Esophagus mucosa (tissue), 1 donor: ENCODE measurements at places on chromosomes 7 and 10. TPM values are rescaled to one million over a fixed set of nuclear protein-coding genes. Genes with fewer than 3 reads are reported as not detected.

Gene VAX1
- 0.12 TPM for total RNA-seq

Gene PNLIPRP1
- not detected for total RNA-seq

Gene PRRT4
- 1.3 TPM for total RNA-seq

Gene CCDC3
- 4.3 TPM for total RNA-seq

Gene HOXA9
- 1.7 TPM for total RNA-seq

Gene RHOBTB1
- total RNA-seq, result 0.76 TPM

Gene CRHR2
- not detected for total RNA-seq

Gene ACHE
- total RNA-seq, result 0.44 TPM

Gene FGF8
- total RNA-seq, result not detected

Gene GPR146
- total RNA-seq, result 2.3 TPM

GRCh38 chr10:133278577-133279265, 2.1 kb upstream of the ADAM8 start:
- ATAC-seq, result peak; percentile 58

- peak; percentile 41 for ATAC-seq
Measured at GRCh38 chr7:55110993-55111361, 92.2 kb downstream of the EGFR start.

DNA sequence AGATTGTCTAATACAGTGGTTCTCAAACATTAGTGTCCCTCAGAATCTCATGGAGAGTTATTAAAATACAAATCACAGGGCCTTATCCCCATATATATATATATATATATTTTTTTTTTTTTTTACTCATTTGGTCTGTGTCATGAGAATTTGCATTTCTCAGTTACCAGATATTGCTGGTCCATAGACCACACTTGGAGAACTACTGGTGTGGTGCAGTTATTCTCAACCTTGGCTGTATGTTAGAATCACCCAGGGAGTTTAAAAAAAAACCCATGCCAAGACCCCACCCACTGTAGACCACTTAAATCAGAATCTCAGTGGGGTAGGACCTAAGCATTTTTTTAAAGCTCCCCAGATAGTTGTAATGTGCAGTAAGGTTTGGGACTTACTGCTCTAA, 179.9 kb downstream of the AUTS2 start:
- ATAC-seq, result no peak

GRCh38 chr7:127844165-127844564, 187.1 kb downstream of the LRRC4 start:
- no peak for ATAC-seq

DNA sequence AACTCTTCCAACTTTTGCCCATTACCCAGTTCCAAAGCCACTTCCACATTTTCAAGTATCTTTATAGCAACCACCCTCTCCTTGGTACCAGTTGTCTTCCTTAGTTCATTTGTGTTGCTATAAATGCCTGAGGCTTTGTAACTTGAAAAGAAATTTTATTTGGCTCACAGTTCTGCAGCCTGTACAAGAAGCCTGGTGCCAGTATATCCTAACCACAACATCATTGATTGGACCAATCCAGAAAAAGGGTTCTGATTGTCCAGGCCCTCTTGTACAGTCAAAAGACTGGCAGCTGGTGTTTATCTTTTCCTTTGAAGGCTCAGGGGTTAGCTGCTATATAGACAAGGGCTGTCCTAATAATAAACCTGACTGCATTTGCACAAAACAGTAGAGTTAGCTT, 21.1 kb upstream of the ABCC2 start:
- no peak for ATAC-seq

DNA sequence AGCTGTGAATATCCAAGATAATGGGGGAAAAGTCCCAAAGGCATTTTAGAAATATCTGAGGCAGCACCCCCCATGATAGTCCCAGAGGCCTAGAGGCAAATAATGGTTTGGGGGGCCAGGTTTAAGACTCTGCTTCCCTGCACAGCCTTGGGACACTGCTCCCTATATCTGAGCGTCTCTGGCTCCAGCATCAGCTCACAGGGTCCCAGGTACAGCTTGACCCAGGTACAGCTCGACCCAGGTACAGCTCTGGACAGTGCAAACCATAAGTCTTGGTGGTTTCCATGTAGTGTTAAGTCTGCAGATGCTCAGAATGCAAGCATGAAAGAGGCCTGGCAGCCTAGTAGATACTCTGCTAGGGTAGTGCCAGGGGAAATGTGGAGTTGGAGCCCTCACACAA, 47.0 kb upstream of the VWDE start:
- ATAC-seq, result no peak

DNA sequence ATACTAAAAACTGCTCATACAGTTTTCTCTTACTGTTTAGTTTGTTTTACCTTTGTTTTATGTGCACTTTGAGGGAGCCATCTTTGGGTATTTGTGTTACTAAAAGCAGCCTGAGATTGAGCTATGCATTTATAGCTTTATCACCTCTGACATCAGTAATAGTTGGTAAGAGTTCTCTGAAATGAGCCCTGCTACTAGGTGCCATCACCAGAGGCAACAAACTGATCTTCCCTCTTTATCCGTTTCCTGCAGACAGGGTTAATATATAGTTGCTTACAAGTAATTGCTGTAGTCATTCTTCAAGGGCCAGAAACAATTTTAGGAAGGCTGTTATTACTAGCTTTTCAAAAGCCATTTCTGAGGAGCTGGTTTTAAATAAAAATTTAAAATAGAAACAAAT, 49.1 kb downstream of the KIF20B start:
- ATAC-seq, result no peak

GRCh38 chr7:50353201-50353600, 48.7 kb downstream of the IKZF1 start:
- no peak for ATAC-seq

GRCh38 chr10:133616371-133617130, 10.0 kb downstream of the FRG2B start:
- peak; percentile 20 for ATAC-seq

DNA sequence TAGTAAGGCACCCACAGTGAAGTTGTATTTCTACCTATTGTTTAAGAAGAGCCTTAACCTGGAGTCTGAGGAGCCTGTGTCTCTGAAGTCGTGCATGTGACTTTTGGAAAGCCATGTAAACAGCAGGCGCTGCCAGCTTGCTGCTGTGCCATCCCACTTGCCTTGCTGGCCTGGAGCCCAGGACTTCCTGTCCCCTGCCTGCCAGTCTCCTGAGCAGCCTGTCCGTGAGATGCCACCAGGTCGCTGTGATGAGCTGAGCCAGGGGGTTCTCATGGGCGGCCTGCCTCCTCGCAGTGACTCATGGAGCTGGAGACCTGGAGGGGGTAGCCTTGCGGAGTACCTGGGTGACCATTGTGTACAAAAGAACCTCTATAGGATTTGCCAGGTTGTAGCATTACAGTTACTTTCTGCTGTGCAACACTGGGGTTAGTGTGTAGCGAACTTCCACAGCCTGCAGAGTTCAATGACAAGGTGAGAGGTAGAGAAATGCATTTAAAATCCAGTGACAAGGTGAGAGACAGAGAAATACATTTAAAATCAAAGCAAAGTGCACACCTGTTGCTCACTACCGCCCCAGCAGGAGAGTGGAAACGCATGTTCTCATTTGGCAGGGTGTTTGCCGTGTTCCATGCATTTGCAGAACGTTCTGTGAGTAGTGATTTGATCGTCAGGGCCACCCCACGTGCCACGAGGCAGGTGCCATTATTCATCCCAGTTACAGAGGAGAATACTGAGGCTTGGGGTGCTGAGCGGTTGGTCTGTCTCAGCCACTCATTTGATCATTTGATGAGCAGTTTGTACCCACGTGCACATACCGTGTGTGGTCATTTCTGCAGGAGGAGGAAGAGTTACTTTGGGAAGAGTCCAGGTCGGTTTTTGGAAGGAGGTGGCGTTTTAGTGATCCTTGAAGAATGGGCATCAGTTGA, 36.6 kb upstream of the BHLHA15 start:
- no peak for ATAC-seq

DNA sequence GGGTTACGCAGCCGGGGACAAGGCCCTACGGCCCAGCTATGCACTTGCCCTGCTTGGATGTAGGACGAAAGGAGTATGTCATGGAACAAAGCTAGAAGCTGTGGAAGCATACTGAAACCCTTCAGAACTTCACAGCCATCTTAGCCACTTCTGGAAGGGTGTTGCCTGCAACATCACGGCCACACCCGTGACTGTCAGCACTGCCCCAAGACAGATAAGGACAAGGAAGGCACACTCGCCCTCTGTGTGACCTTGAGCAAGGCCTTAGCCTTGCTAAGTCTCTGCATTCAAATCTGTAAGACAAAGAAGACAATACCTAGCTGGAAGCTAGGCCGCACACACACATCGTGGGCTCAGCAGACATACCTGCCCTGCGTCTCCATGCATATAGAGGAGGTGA, 352.5 kb upstream of the MGMT start:
- no peak for ATAC-seq

- ATAC-seq, result no peak
Measured at GRCh38 chr7:10604128-10604527, 369.5 kb upstream of the PHF14 start.

DNA sequence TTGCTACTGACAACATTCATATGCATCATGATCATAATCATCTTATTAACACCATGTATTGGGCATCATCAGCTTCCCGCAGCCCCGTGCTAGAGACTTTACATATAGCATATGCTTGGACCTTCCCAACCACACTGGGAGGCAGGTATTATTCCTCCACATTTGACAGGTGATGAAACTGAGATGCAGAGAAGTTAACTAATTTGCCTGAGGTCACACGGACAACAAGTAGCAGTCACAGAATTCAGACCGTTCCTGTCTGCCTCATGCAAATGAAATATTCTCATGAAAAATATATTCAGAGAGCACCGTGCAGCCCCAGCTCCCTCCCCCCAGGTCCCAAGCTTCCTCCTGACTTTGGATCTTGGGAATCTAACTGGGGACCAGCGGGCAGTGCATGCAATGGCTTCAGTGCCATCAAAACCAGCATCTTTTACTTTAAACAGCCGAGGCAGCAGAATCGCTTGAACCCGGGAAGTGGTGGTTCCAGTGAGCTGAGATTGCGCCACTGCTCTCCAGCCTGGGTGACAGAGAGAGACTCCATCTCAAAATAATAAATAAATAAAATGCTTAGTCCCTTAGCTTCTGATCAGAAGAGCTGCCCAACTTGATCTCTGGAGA, 112.2 kb upstream of the GPR26 start:
- no peak for ATAC-seq

- no peak for ATAC-seq
Measured at GRCh38 chr10:63862860-63863259, 341.7 kb downstream of the REEP3 start.

GRCh38 chr10:123318516-123318915, 164.3 kb downstream of the BUB3 start:
- no peak for ATAC-seq

DNA sequence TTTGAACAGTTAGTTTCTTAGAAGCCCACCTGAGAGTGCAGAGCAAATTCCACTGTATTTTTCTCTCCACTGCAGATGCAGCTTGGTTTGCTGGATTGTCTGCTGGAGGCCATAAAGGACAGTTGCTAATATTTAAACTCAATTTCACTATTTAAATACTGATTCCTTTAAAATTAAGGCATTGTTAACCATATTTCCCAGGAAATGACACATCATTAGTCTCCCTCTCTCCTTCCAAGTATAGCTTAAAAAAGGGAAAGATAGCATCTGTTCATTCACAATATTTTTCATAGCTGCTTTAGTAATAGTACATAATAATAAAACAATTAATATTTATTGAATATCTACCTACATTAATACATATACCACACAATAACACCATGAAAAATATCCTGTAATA, 252.9 kb downstream of the HGF start:
- no peak for ATAC-seq

DNA sequence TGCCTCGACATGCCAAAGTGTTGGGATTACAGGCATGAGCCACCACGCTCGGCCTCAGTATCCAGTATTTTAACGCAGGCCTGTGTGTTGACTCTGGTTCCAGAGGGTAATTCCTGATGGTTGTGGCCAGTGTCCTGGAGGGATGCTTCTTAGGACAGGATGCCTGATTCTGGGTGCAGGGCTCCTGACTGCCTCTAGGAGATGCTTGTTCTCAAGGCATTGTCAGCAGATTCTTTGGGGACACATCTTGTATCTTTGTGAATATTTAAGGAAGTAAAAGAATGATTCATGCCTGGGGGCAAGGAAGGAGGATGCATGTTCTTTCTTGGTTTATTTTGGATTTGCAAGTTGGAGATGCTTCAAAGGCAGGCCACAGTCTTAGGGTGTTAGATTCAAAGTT, 2.2 kb downstream of the ZDHHC4 start:
- peak; percentile 24 for ATAC-seq

GRCh38 chr10:18449611-18450026, 201.8 kb downstream of the NSUN6 start:
- ATAC-seq, result no peak

GRCh38 chr10:124946945-124947344, 5.0 kb downstream of the ZRANB1 start:
- no peak for ATAC-seq

- no peak for ATAC-seq
Measured at GRCh38 chr10:106513352-106513771, 651.1 kb downstream of the SORCS1 start.

- ATAC-seq, result no peak
Measured at GRCh38 chr7:91554883-91555282, 290.6 kb downstream of the FZD1 start.

- no peak for ATAC-seq
Measured at GRCh38 chr7:128794020-128794419, 2.3 kb downstream of the CCDC136 start.

DNA sequence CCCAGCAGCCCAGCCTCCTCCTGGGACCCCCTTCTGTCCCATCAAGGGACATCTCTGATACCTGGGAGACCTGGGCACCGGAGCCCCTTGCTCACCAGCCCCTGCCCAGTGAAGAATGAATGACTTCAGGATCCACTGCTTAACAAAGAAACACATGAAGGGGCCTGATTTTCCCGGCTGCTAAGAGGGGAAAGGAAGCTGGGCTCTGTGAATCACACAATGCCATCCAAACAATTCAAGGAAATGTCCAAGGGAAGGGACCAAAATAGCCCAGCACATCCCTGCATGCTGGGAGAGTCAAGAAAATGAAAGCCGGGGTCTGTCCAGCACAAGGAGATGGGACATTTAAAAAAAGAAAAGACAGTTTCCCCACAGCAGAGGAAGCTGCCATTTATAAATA, 128.7 kb upstream of the JCAD start:
- no peak for ATAC-seq

- ATAC-seq, result peak; percentile 97
Measured at GRCh38 chr7:5549096-5549763, 125.6 kb upstream of the TNRC18 start.

GRCh38 chr7:47714669-47715607, 133.0 kb upstream of the TNS3 start:
- ATAC-seq, result no peak

GRCh38 chr7:28364082-28364481, 48.2 kb upstream of the CREB5 start:
- no peak for ATAC-seq

- no peak for ATAC-seq
Measured at GRCh38 chr10:84820596-84820995, 492.2 kb downstream of the CCSER2 start.

GRCh38 chr10:126092366-126093215, 196.2 kb downstream of the FANK1 start:
- ATAC-seq, result no peak
